ENCODE measurements at places on chromosomes 11 and 22.

DNA sequence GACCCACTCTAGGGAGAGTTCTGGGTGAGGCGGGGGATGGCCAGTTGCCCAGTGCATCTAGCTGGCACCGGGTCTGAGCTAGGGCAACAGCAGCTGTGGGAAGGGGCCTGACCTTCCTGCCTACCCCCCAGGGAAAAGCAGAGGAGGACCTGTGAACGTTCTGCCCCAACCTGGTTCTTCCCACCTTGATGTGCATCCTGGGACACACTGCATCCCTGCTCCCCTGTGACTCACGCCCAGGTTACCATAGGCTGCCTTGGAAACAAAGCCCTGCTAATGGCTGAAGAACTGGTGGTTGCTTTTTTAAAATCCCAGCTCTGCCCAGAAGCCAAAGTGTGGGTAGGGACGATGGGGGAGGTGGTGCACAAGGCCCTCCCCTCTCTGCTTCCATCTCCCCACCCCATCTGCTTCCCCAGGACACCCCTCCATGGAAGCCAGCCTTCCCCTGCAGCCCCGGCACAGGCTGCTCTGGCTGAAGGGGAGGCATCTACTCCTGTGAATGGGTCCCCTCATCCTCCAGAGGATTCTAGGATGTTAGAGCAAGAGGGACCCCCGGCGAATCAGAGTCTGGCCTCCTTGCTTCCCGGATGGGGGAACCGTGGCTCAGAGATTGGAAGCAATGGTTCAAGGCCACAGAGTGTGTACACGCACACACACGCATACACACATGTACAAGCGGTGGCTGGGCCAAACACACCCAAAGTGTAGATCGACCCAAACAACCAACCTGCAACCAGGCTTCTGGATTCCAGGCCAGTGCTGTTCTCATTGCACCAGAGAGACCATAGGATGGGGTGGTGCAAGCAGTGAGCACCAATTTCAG, 7.6 kb upstream of the C11orf96 start:
- no peak for DNase-seq

- DNase-seq: no peak
Observed at GRCh38 chr11:133072858-133073582, 459.3 kb downstream of the OPCML start.

- no peak for DNase-seq
Observed at GRCh38 chr11:126817523-126818450, 182.8 kb downstream of the KIRREL3 start.

DNA sequence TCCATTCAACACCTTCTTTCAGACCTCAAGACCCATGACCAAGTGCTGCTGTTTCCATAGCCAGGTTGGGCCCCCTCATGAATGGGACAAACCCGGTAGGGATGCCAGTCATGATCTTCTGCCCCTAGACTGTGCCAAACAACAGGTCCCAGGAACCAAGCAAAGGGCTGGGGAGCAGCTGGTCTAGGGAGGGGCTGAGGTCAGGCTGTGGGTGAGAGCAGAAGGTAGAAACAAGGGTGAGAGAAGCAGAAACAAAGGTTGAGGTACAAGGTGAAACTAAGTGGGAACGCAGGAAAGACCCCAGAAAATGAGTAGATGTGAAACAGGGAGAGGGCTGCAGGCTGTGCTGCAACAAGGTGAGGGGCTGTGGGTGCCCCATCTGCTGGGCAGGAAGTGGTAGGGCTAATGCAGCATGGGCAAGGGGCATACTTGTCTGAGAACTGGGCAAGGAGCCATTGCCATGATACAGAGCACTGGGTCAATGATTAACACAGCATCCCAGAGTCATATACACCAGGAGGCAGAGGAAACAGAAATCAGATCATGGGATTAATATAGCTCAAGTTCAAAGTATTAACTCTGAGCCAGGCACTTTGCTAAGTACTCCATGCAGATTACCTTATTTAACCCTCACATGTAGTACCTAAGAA, 45.9 kb downstream of the SLC1A2 start:
- no peak for DNase-seq

DNA sequence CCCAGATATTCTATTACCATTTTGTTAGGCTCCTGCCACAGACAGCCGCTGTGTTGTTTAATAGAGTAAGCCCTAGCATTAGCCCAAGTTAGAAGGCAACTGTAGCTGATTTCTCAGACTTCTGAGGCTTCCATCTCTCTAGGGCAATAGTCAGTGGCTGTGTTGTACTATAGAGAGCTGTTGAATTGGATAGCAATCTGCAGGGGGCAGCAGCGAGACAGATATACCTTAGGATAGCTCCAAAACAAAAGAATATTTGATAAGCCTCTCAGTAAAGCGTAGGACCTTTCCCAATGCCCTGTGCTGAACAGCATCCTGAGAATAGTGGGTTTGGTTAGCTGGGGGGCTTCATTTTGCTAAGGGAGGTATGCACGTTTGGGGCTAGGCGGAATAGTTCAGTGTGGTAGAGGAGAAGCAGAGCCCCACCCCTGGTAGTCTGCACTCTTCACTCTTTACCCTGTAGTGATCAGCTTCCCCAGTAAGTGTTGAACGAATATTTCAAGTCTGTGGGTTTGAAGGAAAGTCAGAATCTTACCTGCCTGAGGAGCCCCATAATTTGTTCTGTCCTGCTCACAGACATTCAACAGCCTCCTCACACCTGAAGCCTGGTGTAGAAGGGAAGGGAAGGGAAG, 515.1 kb downstream of the INSC start:
- no peak for DNase-seq

GRCh38 chr11:67270256-67271204, 4.3 kb downstream of the GRK2 start:
- DNase-seq: no peak

DNA sequence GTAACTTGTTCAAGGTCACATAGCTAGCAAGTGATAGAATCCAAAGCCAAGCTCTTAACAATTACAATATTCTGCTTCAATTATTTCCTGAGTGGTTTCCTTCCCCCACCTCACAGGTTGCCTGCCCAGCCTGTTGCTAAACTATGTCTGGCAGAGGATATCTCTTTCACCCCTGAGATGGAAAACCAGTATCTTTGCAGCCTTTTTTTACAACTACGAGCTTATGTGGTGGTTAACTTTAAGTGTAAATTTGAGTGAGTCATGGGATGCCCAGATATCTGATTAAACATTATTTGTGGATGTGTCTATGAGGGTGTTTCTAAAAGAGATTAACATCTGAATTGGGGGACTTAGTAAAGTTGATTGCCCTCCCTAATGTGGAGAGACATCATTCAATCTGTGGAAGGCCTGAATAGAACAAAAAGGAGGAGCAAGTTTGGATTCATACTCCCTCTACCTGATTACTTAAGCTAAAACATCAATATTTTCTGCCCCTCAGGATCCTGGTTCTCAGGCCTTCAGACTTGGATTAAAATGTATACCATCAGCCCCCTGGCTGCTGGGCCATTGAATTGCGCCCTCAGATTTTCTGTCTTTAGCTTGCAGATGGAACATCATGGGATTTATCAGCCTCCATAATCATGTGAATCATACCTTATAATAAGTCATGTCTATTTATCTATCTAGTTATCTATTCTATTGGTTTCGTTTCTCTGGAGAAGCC, 911.9 kb downstream of the METTL15 start:
- DNase-seq: no peak

GRCh38 chr11:96019810-96020747, 96.2 kb upstream of the MTMR2 start:
- no peak for DNase-seq

- no peak for DNase-seq
Observed at GRCh38 chr11:107508201-107508857, 50.7 kb upstream of the CWF19L2 start.

DNA sequence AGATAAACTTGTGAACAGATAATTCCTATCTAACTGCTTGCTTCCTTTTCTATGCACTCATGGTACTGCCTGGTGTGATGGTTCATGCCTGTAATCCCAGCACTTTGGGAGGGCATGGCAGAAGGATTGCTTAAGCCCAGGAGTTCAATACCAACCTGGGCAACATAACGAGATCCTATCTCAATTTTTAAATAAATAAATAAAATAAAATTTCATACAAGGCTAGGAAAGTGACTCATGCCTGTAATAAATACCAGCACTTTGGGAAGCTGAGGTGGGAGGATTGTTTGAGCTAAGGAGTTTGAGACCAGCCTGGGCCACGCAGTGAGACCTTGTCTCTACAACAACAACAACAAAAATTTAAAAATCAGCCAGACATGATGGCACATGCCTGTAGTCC, 166.6 kb downstream of the COMMD9 start:
- DNase-seq: no peak

DNA sequence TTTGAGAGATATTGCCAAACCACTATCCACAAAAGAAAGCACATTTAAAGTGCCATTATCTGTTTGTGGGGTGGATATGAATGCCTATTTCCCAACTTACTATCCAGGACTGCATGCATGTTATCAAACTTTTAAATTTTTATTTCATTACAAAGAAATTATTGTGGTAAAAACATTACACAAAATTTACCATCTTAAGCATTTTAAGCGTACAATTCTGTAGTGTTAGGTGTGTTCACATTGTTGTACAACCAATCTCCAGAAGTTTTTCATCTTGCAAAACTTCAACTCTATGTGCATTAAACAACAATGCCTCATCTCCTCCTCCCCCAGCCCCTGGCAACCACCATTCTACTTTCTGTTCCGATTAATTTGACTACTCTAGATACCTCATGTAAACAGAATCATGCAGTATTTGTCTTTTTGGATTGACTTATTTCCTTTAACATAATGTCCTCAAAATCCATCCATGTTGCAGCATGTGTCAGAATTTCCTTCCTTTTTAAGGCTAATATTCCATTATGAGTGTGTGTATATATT, 17.6 kb upstream of the CD44 start:
- DNase-seq: no peak

- DNase-seq: no peak
Observed at GRCh38 chr22:42635531-42635930, 4.9 kb downstream of the ATP5MGL start.

- DNase-seq: no peak
Observed at GRCh38 chr11:110287537-110287936, 8.9 kb downstream of the RDX start.

DNA sequence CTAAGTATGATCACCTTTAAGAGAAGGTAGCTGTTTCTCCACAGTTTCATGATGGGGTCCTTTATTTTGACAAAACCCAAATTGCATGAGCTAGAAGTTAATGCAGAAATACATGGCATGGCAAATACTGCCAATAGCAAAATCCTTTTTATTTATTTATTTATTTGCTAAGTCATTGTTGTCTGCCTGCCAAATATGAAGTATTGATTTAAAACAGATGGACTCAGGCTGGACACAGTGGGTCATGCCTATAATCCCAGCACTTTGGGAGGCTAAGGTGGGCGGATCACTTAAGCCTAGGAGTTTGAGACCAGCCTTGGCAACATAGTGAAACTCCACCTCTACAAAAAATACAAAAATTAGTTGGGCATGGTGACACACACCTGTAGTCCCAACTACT, 52.4 kb downstream of the LARGE2 start:
- DNase-seq: no peak

GRCh38 chr11:114136686-114137640, 77.5 kb downstream of the ZBTB16 start:
- no peak for DNase-seq

DNA sequence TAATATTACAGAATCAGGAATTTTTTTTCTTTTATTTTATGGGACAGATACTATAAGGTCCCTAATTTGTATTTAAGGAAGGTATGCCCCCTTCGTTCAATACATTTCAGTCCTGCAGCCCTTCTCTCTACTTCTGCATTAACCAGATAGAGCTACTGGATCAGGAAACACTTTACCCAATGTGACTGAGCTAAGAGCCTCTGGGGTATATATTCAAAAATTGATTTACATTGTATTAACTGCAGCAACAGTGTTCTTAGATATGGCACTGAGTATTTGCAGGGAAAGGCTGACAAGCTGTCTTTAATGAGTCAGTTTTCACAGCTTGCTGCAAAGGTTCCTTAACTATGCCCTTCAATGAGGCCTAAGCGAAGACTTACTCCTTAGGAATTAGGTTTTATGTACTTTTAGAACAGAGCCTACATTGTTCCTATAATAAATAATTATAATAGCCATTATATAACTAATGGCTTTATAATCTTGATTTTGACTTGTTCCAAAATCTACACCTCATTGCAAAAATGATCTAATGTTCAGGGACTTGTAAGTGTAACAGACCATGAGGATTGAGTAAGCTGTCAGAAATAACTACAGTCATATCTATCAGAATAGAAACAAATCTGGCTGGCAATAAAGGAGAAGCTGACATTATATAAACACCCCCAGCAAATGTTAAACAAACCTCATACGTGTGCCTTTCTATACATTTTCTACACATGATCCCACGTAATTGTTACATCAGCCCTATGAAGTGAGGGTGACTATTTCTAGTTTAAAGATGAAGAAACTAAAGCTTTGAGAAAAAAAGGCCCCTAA, 55.0 kb downstream of the DDI1 start:
- DNase-seq: no peak

- DNase-seq: no peak
Observed at GRCh38 chr11:31127290-31127689, 242.2 kb downstream of the DCDC1 start.

GRCh38 chr11:69245491-69246345, 48.2 kb upstream of the MYEOV start:
- DNase-seq: no peak

Measured in CD4-positive, alpha-beta T cell treated with Interleukin-12 subunit alpha and Interleukin-12 subunit beta, for 1 hour (primary cell).